ENCODE measurements at places on chromosomes 1 and 21. TPM values are rescaled to one million over a fixed set of nuclear protein-coding genes. Genes with fewer than 3 reads are reported as not detected.

GRCh38 chr1:244100704-244101453 lies 49.8 kb downstream of the ZBTB18 start:
- peak overlapping the region; percentile 46 for H3K27ac ChIP-seq
- no peaks in the 10 kb centered on the region for H3K27me3 ChIP-seq
- peak overlapping the region; percentile 12 for H3K4me3 ChIP-seq

DNA sequence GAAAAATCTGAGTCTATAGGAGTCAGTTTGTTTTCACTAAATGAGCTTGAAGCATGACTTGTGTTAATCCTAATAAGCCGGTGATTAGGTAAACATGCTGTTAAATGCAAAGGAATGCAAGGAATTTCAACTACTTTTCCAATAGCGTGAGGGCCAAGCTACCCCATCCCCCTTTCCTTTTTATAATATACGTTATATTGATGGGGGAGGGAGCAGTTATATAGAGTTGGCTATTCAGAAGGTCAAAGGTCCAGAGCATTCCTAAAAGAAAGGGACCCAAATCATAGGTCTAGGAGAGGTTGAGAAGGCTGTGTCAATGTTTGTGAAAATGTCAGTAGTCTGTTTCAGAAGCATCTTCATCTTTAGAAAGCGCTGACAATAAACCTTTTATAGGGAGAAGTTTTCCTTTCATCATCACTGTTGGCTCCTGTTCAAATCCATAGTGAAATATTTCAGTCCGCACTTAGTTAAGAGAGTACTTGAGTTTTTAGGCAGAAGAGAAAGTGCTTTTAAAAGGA lies 3.8 kb downstream of the CCN1 start:
- H3K4me3 ChIP-seq: peak overlapping the region; percentile 93
- H3K36me3 ChIP-seq: peaks cover 28% of the 10 kb centered on the region
- no peaks in the 10 kb centered on the region for H3K27me3 ChIP-seq
- H3K27ac ChIP-seq: peak overlapping the region; percentile 72

DNA sequence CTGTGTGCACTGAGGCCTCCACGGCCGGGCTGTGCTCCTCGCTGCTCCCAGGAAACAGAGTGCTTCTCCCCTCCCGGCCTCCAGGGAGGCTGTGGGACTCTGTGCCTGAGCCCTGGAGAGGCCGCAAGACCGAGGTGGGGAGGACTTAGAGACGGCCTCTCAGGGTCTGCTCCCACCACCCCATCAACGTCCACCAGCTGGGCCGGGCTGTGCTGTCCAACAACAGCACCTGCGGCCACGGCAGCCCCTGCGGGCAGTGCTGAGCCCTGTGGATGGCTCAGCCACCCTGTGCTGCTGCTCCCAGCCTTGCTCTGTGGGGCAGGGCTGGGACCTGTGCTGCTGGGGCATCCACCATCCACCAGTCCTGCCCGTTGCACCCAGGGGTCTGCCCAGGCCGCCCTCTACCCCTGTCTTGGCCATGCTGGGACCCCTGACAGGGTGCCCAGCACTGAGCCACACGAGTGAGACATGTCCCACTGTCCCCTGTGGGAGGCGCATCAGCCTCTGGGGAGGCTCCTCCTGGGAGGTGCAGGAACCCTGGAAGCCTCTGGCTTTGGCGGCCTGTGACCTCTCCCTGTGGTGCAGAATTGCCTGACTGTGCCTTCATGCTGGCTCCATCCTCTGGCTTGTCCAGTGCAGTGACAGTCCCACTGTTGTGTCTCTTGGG lies 31.2 kb upstream of the LRRC3 start:
- peak; percentile 90 for DNase-seq
- H3K4me3 ChIP-seq: no peak overlapping the region
- H3K27ac ChIP-seq: no peak overlapping the region

The CTSS gene
- total RNA-seq: 1.5 TPM

DNA sequence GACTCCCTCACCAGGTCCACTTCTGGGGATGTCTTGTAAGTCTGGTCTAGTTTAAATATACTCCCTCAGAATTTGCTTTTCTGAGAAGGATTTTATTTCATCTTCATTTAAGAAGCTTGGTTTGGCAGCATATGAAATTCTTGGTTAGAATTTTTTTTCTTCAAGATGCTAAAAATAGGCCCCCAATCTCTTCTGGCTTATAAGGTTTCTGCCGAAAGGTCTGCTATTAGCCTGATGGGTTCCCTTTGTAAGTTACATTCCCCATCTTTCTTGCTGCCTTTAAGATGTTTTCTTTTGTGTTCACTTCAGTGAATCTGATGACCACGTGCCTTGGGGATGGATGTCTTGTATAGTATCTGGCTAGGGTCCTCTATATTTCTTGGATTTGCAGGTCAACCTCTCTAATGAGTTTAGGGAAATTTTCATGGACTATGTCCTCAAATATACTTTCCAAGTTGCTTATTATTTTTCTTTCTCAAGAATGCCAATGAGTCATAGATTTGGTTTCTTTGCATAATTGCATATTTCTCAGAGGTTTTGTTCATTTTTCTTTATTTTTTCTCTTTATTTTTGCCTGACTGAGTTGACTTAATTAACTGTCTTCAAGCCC lies 19.4 kb downstream of the TCP10L start:
- no peak for DNase-seq
- peaks cover 9% of the 10 kb centered on the region for H3K36me3 ChIP-seq
- no peak overlapping the region for H3K27ac ChIP-seq
- no peaks in the 10 kb centered on the region for H3K27me3 ChIP-seq

The RGSL1 gene
- total RNA-seq: not detected

The LMX1A gene
- not detected for total RNA-seq

The FCER1G gene
- total RNA-seq: not detected

DNA sequence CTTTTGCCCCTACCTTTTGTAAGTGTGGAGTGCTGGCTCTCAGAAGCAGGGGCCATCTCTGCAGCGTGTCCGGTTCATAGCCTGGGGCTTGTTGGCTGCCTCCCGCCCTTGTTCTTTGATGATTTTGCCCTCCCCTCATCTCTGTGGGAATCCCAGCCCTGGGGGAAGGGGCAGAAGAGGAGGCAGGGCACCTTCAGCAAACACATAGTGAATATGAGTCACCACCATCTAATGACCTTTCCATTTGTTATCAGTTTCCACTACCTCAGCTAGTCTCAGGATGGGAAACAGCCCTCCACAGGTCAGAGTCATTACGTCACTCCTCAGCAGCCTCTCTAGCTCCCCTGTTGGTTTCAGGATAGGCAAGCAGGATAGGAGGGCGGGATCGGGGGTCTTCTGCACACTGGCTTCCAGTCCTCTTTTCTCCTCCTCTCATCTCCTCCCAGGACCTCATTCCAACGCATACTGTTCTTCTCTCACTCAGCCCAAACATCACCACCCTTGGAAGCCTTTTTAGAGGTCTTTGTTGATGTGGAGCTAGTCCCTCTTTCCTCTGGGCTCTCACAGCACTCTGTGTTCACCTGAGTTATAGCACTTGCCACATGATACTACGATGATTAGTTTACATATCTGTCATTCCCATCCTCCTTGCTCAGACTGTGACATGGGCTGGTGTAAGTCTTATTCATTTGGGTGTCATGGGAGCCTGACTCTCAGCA lies 15.8 kb downstream of the GADD45A start:
- DNase-seq: no peak
- peaks cover 15% of the 10 kb centered on the region for H3K4me1 ChIP-seq
- H3K36me3 ChIP-seq: peaks cover 17% of the 10 kb centered on the region
- H3K27me3 ChIP-seq: no peaks in the 10 kb centered on the region

DNA sequence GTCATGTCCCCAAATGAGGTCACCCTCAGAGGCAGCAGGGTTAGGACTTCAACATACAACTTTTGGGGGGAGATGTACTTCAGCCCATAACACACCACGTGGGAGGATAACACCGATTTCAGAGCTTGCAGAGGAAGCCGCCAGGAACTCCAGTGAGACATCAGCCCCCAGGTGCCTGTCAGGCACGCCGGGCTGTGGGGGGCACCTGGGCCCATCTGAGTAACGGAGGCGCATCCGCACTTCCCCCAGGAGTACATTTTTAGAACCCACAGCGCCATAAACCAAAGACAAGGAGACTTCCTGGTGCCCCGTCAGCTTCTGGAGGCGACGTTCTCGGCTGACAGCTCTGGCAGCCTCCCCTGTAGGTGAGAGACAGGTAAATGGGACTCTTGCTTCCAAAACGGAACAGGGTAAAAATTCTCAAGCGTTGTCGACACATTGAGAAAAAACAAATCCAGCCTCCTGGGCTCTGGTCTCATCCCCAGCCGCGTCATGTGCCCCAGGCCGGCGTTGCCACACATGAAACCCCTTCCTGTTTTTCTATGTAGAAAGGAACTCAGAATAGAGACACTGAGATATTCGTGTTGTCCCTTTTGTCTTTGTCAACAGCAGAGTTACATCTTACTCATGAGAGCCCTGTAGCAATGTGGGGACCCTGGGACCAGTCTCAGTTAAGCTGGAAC lies 93.3 kb downstream of the PDE9A start:
- no peak overlapping the region for H3K27ac ChIP-seq
- H3K36me3 ChIP-seq: no peaks in the 10 kb centered on the region
- no peaks in the 10 kb centered on the region for H3K4me1 ChIP-seq
- H3K4me3 ChIP-seq: no peak overlapping the region

- H3K27me3 ChIP-seq: no peaks in the 10 kb centered on the region
- no peak overlapping the region for H3K27ac ChIP-seq
- no peak overlapping the region for H3K4me3 ChIP-seq
- H3K36me3 ChIP-seq: no peaks in the 10 kb centered on the region
- DNase-seq: no peak
These were observed 1276.1 kb downstream of the KCNT2 start for GRCh38 chr1:195332102-195332501.

- peaks cover 2% of the 10 kb centered on the region for H3K36me3 ChIP-seq
- H3K27me3 ChIP-seq: no peaks in the 10 kb centered on the region
- no peaks in the 10 kb centered on the region for H3K4me1 ChIP-seq
- H3K4me3 ChIP-seq: no peak overlapping the region
- DNase-seq: no peak
These were observed 185.4 kb downstream of the LYPLAL1 start for GRCh38 chr1:219359126-219359525.

DNA sequence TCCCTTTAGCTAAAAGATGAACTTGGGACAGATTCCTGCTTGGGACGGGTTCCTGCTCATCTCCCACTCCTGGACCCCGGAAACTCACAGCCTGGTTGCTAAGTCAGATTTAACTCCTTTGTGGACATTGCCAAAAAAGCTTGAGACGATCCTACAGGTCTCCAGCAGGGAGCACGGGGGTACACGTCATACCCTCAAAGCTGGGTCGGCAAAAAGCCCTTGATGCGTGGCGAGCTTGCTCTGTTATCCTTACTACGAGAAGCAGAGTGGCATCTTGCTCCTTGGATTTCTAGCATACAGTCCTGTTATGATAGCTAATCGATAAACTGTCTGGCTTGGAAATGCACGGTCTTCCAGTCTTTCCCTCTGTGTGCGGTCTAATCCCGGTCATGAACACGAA lies 60.8 kb upstream of the KRTAP19-8 start:
- no peaks in the 10 kb centered on the region for H3K36me3 ChIP-seq
- no peak overlapping the region for H3K27ac ChIP-seq
- no peak for DNase-seq
- H3K27me3 ChIP-seq: peaks cover 8% of the 10 kb centered on the region
- no peak overlapping the region for H3K4me3 ChIP-seq

The CGN gene
- 0.95 TPM for total RNA-seq

- H3K4me1 ChIP-seq: no peaks in the 10 kb centered on the region
- no peaks in the 10 kb centered on the region for H3K27me3 ChIP-seq
These were observed 96.7 kb upstream of the NEGR1 start for GRCh38 chr1:72379072-72379471.

The CACNA1S gene
- 0.07 TPM for total RNA-seq

- peaks cover 3% of the 10 kb centered on the region for H3K4me1 ChIP-seq
- H3K4me3 ChIP-seq: no peak overlapping the region
- no peak overlapping the region for H3K27ac ChIP-seq
- H3K36me3 ChIP-seq: peaks cover 13% of the 10 kb centered on the region
- H3K27me3 ChIP-seq: no peaks in the 10 kb centered on the region
These were observed 11.8 kb upstream of the RNPC3 start for GRCh38 chr1:103513711-103514110.

DNA sequence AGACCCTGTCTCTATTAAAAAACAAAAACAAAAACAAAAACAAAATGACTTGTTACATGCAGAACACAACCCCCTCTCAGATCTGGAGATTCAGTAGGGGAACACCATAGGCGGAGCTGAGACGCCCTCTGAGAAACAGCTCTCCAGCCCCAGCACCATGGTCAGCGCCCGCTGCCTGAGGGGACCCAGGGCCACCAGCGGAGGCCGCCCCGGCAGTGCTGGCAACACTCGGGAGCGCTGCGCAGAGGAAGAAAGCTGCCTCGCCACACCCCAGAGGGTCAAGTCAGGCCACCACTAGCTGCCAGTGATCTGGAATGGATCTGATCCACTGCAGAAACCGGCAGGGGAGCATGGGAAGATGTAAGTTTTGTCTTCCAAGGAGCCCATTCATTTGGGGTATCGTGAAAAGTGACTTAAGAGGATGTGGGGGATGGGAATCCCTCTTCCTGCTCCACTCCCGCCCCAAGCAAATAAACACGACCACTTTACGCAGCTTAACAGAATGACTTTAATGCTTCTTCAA lies 3.1 kb downstream of the ACTA1 start:
- peaks cover 42% of the 10 kb centered on the region for H3K27me3 ChIP-seq
- H3K4me3 ChIP-seq: no peak overlapping the region
- H3K4me1 ChIP-seq: peaks cover 21% of the 10 kb centered on the region
- DNase-seq: no peak
- H3K36me3 ChIP-seq: no peaks in the 10 kb centered on the region

GRCh38 chr1:223207293-223208066 lies 64.4 kb upstream of the TLR5 start:
- H3K27ac ChIP-seq: no peak overlapping the region
- H3K27me3 ChIP-seq: no peaks in the 10 kb centered on the region
- H3K36me3 ChIP-seq: no peaks in the 10 kb centered on the region

DNA sequence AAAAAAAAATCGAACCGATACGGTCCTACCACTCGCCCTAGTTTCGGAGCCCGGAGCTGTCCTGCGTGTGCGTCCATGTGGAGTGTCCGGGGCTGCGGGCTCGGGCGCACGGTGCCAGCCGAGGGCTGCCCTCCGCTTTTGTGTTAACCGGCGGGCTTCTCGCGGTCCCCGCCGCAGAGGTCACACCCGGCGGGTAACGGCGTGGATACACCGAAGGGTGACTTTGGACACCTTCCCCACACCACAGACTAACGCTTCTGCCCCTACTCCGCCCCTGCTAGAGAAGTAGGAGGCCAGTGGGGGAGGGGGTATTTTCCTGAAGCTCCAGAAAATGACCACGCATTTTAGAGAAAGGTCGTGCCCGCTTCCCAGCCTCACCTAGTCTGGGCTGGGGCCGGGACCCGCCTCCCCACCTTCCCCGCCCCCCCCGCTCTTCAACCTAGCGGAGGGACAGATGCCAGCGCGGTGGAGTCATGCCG lies 609 bp upstream of the ATF3 start:
- peaks cover 2% of the 10 kb centered on the region for H3K36me3 ChIP-seq
- H3K4me1 ChIP-seq: peaks cover 61% of the 10 kb centered on the region
- H3K27ac ChIP-seq: peak overlapping the region; percentile 97
- H3K27me3 ChIP-seq: peaks cover 23% of the 10 kb centered on the region
- no peak for DNase-seq
- H3K4me3 ChIP-seq: peak overlapping the region; percentile 90

- no peaks in the 10 kb centered on the region for H3K36me3 ChIP-seq
- peaks cover 35% of the 10 kb centered on the region for H3K4me1 ChIP-seq
- no peak for DNase-seq
- no peak overlapping the region for H3K4me3 ChIP-seq
- no peaks in the 10 kb centered on the region for H3K27me3 ChIP-seq
These were observed 1.3 kb upstream of the UBE4B start for GRCh38 chr1:10031461-10031860.
